ENCODE measurements at places on chromosomes 2 and 18.

DNA sequence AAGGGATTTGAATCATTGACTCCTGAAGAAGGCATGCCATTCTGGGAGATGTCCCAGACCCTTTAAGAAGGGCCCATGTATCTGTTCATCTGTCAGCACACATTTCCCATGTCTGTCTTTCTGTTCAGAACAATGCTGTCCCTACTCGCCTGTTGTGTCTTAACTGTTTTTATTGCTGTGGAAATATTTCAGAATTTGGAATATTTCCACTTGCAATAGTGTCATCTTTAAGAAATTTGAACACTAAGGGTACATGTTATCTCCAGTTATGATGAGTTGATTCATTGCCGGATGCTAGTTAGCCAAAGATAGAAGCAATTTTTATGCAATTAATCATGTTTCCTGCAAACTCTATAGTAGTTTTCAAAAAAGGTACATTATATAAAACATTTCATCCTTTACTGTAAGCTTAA lies 36.9 kb upstream of the NT5C1B start:
- DNase-seq = no peak

GRCh38 chr2:127463155-127463991 lies 45.1 kb downstream of the PROC start:
- DNase-seq = no peak

- no peak for DNase-seq
These were observed 102.3 kb upstream of the ID2 start for GRCh38 chr2:8579485-8580085.

- DNase-seq = no peak
These were observed 50.6 kb upstream of the TMEFF2 start for GRCh38 chr2:192245329-192245728.

DNA sequence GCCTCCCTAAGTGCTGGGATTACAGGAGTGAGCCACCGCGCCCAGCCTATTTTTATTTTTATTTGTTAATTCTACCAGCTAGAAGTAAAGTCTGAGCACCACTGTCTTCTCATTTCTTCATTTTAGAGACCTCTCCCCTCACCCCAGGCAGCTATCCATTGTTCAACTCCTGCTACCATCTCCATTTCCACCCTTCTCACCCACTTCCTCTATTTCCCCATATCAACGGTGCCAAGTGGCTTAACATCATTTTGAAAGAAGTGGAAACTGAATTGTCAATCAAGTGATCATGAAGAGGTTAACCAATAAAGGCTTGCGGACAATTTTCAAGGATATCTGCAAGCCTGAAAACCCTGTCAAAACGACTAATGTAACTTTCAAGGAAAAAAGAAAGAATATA lies 323.1 kb downstream of the NBAS start:
- no peak for DNase-seq

DNA sequence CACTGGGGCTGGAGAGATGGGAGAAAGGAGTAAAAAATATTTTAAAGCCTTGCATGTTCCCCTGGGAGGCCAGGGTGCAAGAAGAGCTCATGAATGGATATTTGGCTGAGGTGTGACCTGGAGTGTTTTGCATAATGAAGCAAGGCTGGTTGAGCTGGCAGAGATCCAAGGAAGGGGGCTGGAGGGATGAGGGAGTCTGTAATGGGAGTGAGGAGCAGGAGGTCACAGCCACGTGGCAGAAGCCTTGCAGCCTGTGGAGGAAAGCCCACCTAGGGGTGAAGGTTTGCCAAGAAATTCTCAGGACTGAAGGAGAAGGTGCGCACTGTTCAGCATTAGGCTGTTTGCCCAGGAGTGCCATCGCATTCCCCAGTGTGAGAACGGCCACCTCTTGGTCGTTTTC lies 40.3 kb upstream of the ATP8B1 start:
- DNase-seq = no peak

DNA sequence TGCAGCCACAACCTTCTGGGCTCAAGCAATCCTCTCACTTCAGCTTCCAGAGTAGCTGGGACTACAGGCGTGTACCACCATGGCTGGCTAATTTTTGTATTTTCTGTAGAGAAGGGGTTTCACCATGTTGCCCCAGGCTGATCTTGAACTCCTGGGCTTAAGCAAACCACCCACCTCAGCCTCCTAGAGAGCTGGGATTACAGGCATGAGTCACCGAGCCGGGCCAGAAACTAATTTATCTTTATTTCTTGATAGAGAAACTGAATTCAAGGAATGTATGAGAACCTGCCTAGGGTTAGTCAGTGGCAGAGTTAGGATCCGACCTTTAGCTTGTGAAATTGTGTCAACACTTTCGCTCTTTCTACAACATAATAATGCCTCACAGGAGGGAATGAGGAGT lies 19.3 kb upstream of the ITGAV start:
- no peak for DNase-seq

GRCh38 chr2:137523931-137524330 lies 440.3 kb upstream of the HNMT start:
- no peak for DNase-seq

DNA sequence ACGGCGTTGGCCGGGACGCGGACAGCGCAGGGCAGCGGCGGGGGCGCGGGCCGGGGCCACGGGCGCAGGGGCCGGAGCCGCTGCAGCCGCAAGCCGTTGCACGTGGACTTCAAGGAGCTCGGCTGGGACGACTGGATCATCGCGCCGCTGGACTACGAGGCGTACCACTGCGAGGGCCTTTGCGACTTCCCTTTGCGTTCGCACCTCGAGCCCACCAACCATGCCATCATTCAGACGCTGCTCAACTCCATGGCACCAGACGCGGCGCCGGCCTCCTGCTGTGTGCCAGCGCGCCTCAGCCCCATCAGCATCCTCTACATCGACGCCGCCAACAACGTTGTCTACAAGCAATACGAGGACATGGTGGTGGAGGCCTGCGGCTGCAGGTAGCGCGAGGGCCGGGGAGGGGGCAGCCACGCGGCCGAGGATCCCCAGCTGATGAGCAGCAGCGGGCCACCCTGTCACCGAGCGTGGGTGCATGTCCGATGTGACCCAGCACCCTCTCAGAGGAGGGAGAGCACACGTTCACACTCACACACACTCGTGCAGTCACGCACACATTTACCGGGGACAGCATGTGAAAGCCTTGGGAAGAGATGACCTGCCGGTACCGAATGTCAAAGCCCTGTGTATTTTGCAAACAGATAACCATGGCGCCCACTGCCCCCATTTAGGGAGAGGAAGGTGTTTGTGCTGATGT lies 4.2 kb downstream of the GDF7 start:
- DNase-seq = no peak

DNA sequence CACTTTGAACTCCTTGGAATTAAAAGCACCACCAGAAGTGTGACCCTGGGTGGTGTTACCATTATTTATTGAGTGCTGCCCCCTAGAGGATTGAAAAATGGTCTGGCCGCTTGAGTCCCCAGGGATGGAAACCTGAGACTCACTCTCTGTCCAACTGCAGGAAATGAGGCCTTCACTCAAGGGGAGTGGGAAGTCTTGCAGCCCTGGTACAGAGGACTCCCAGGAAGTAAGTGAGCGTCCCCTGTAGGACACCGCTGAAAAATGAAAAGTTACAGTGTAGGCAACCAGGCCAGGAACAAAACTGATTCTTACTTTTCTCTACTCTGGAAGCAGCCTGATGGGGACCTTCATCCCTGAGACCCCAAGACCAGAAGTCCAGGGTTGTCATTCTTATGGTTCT lies 2.2 kb upstream of the NRP2 start:
- DNase-seq = peak; percentile 74

GRCh38 chr2:65731476-65731875 lies 299.1 kb upstream of the SPRED2 start:
- DNase-seq = no peak

DNA sequence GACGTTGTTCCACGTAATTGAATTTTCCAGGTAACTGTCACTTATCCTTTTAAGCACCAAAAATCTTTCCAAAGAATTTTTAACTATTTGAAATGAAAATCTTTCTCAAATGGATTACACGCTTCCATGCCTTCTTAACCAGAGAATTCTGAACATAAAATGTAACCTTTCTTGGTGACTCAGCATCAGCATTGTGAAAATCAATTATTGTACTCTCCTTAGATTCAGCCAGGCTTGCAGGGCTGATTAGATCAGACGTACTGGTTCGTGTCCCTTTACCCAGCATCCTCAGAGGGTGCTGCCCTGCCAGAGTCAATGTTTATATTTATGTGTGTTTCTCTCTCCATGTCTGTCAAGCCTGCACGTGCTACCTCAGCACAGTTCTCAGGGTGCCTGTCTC lies 623.9 kb downstream of the CNTNAP5 start:
- DNase-seq = no peak

- DNase-seq = no peak
These were observed 23.9 kb upstream of the KCMF1 start for GRCh38 chr2:84947010-84947593.

DNA sequence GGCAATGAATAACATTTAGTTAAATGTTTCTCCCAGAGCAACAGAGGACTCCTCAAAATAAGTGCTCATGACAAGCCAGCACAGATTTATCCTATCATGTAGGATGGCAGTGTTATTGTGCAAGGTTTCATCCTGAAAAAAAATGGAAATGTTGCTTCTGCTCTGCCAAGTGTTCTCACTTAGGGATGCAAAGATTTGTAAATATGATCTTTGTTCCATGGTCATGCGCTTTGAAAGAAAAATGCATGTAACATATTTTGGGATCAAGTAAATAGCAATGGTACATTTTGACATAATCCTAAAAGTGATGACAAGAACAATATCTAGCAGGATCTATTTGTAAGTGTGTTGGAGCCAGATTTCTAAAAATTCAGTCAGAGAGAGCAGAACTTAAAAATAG lies 229.5 kb upstream of the CCDC150 start:
- no peak for DNase-seq

GRCh38 chr18:77457681-77458080 lies 208.0 kb downstream of the GALR1 start:
- DNase-seq = no peak

DNA sequence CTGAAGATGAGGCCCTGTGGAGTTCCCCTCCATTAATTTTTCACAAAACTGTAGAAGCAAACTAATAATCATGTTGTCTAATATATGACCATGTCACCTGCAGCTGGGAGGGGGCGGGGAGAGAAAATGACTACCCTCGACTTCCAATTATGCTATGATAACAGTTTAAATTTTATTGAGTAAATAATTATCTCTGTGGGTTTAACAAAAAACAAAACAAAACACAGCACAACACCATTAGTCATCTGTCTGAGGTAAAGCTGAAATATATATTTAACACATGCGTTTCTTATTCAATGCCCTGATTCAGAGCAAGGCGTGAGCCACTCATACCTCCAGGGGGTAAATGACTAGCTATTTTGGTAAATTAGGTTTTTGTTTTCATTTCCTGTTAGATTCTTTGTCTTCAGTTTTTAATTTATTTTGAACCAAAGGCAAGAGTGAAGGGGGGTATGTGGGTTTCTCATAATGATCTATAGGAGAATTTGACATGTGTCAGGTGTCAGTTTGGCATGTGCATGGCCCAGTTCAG lies 77.4 kb upstream of the ZCCHC2 start:
- DNase-seq = no peak

DNA sequence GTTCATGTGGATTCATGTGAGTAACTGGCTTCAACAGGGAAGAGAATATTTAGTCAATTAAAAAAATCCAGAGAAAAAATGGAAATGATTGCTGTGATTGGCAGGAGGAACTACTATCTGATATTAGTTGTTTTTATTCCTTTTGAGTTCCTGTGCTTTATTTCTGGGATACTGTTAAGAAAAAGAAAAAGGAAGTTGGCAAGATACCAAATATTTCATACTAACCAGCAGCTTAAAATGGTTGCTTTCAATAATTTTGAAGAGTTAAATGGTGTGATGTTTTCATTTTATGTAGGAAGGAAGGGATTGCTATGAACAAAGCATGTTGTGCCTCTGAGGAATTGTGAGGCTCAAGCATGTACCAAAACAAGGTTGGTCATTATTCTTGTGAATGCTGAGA lies 8.1 kb upstream of the MTX2 start:
- no peak for DNase-seq

DNA sequence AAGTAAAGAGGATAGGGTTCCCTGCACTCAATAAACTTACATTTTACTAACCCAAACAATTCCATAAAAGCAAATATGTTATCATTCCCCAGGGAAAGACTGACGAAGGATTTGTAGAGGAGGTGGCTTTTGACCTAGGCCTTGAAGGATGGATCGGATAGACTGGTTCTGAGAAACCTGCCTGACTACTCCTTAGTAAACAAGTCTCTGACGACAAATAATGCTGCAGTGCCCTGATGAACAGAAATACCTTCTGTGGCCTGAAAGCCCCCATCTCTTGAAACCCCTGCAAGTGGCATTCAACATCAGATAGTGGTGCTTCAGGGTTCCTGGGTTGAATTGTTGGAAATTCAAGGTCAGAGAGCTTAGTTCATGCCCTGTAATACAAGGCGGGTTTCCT lies 19.2 kb downstream of the PRKCE start:
- no peak for DNase-seq

All from pons (tissue), 1 donor.